ENCODE measurements at places on chromosomes 13 and 19. TPM values are rescaled to one million over a fixed set of nuclear protein-coding genes. Genes with fewer than 3 reads are reported as not detected.

ITM2B gene
- total RNA-seq: 516 TPM

DNA sequence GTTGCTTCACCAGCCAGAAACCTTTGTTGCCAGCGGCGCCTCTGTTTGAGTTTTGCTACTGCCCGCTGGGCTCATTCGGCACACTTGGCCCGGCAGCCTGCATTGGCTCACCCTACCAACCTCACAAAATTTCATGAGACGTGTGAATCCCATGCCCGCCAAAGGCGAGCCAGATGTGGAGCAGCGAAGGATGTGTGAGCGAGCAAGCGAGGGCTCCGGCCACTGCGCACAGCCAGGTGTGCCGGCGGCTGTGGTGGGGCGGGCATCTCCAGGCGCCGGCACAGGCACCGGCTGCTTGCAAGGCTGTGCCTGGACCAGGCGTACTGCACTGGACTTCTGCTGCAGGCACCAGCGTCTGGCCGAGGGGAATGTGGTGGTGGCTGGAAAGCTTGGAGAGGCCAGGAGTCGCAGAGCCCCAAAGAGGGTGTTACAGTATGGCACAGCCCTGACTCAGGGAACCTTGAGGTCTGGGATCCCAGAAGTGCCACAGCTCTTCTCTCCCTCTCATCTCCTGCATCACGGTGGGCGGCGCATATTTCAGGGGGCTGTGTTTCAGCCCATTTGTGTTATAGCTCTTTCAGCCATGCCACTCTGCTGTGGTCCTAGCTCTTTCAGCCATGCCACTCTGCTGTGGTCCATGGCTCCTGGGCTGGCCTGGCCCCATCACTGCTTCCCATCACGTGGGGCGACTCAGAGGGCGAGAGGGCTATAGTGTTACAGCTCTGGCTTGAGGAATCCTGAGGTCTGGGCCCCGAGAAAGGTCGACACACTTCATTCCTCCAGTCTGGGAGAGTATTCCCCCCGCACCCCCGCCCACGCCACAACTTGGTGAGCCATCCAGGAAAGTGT lies 592.0 kb upstream of the SLITRK5 start:
- peak; percentile 20 for DNase-seq

DNA sequence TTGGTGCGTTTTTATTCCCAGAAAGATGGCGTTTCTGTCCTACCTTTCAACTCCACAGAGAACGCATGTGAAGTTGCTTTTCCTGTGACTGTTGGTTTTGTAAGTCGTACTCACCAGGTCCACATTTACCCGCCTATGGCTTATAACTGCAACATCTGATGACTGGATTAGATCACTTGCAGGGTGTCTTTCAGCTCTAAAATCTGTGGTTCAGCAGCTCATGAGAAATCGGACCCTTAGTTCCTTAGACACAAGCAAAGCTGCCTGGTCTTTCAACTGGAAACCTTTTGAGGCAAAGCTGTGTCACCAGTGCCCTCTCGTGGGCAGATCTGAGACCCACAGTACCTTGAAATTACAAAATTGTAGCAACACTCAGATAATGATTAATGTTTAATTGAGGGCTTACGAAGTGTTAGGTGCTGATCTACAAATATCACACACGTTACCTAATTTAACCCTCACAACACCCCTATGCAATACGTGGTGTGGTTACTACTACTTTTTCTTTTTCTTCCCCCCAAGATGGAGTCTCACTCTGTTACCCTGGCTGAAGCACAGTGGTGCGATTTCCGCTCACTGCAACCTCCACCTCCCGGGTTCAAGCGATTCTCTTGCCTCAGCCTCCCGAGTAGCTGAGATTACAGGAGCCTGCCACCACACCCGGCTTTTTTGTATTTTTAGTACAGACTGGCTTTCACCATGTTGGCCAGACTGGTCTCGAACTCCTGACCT lies 65.4 kb downstream of the RUBCNL start:
- peak; percentile 62 for DNase-seq

- no peak for DNase-seq
Observed at GRCh38 chr13:48979892-48980291, 4.2 kb downstream of the FNDC3A start.

DNA sequence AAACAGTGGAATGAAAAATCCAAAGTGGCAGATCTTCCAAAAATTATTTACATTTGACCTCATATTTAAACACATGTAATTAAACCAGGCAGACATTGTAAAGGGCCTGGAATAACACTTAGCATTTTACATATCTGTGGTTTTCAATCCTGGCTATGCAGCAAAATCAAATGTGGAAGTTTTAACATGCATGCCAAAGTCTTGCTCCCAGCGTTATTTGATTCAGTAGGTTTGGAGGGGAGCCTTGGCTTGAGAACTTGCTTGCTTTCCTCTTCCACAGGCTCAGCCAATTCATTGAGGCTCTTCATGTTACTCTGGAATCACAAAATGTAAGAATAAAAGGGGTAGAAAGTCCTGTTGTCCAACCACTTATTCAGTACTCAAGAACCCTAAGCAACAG lies 42.5 kb upstream of the INTS6 start:
- no peak for DNase-seq

DNA sequence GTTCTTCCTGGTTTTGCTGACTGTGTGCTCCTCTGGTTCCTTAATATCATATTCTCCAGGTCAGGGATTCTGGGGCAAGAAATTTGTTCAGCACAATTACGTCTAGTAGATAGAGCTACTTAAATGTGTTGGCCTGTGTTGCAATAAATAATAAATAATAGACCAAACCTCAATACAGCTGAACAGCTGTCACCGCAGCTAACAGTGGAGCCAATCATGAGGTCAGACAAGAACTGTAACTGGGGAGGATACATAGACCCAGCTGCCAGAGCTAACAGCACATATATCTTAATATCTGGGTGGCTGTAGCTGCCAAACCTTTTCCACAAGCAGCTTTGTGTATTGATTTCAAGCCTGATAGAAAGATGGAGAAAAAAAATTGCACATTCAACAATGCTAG lies 1596.3 kb upstream of the PCDH20 start:
- no peak for DNase-seq

DNA sequence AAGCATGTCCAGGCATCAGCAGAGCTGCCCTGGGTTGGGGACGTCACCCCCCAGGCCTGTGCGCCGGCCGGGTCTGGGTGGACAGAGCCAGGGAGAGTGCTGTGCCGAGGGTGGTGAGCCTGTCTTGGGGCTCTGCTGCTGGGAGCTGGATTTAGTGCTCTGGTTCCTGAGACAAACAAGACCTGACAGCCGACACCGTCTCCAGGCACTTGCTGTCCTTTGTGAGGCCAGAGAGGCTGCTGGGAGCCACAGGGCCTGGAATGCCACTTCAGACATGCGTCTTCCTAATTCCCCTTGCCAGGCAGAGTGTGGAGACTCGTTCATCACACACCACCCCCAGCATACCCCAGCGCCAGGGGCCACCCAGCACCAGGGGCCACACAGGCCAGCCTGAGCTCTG lies 165.8 kb downstream of the KDM4B start:
- DNase-seq: no peak

DNA sequence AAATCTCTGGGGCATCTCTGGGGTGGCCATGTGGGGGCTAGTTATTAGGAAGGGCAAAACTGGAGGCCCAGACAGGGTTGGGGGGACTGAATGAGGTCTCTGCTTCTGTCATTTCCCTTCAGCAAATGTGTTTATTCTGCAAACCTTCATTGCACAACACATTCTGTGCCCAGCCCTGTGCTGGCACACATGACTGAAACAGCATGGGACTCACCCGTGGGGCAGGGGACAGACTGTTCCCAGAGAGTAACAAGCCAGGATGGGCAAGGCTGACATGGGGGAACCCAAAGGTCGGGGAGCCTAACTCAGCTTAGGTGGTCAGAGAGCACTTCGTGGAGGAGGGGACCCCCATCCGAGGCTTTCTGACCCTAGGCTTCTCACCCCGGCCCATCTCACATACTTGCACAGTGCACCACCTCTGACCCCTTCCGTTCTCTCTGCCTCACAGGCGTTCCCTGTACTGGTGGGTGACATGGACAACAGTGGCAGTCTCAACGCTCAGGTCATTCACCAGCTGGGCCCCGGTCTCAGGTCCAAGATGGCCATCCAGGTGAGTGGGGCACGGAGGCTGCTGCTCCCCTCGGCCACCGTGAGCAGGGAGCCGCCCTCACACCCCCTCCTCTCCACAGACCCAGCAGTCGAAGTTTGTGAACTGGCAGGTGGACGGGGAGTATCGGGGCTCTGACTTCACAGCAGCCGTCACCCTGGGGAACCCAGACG lies 2.4 kb downstream of the TOMM40 start:
- DNase-seq: no peak

DNA sequence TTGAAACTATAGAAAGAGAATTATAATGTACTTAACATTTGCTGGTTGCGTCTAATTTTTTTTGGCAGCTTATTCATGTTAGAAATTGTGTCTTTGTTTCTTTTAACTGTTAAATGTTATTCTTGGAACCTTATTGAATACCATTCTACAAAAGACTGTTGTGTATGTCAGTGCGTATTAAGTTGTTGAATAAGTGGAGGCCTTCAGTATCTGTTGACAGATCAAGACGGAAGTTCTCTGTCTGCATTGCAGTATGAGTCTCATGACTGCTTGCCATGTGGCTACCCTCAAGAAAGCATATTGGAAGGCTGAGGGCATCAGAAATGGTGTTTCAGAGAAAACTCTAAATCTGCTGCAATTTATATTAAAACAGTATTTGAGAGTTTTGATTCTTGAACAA lies 8.5 kb downstream of the UBA2 start:
- no peak for DNase-seq

RGCC gene
- 33.2 TPM for total RNA-seq

DNA sequence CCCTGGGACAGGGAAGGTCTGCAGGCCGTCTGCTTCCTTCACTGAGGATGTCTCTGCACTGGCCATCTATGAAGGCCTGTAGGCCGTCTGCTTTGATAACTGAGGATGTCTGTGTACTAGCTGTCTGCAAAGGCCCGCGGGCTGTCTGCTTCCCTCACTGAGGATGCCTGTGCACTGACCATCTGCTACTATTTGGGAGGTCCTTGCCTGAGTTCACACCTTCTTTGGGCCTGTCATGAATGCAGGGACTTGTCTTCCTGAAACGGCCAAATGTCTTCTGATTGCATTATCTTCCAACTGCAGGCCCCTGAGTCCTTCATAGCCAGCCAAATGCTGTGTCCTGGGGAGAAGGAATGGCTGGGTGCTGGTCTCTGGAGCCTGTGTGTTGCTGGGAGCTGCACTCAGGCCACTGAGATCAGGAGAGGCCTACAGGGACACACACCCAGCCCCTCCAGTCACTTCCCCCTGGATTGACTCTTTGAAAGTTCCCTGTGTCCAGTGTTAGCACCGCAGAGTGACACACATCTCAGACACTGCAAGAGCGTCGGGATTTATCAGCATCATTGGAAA lies 72.9 kb downstream of the TEX29 start:
- DNase-seq: no peak

- no peak for DNase-seq
Observed at GRCh38 chr13:83470133-83470797, 412.0 kb downstream of the SLITRK1 start.

RFPL4AL1 gene
- total RNA-seq: not detected

DNA sequence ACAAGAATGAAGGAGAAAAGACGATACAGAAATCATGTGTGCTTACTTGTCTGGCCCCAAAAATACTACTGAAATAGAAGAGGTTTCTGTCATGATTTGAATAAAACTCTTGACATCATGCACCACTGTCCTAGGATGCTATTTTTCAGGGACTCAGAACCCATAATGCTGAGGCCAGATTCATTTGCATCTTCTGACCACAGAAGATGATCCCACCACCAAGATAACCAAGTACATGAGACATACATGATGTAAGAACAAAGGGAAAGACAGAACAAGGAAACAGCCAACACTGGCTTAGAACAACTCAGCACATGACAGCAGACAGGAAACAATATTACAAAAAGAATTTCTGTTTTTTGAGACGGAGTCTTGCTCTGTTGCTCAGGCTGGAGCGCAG lies 2.5 kb downstream of the ZNF552 start:
- DNase-seq: no peak

DNA sequence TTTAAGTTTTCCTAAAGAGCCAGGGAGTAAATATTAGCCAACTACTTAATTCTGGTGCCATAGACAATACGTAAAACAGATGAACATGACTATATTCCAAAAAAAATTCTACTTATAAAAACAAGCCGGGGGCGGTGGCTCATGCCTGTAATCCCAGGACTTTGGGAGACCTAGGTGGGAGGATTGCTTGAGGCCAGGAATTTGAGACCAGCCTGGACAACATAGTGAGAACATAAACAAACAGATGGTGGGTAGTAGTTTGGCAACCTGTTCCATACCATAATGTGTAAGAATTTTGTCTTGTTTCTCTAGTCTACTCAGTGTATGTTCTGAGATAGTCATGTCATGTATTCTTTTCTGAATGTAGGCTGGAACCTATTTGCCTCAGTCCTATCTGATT lies 25.4 kb downstream of the ITM2B start:
- no peak for DNase-seq

GRCh38 chr13:53494406-53494805 lies 465.8 kb downstream of the OLFM4 start:
- no peak for DNase-seq

DNA sequence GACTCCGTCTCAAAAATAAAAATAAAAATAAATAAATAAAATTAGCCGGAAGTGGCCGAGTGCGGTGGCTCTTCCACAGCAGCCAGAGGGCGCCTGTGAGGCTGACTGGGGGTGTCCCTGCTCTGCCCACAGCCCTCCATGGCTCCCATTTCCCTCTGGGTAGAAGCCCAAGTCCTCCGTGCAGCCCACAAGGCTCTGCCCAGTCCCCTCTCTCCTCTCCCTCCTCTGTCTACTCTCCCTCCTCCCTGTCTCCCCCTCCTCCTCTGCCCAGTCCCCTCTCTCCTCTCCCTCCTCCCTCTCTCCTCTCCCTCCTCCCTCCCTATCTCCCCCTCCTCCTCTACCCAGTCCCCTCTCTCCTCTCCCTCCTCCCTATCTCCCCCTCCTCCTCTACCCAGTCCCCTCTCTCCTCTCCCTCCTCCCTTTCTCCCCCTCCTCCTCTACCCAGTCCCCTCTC lies 20.4 kb downstream of the MISP start:
- no peak for DNase-seq

- DNase-seq: peak; percentile 93
Observed at GRCh38 chr19:55301459-55302317, 17.9 kb downstream of the BRSK1 start.

GRCh38 chr13:73194310-73194709 lies 135.5 kb downstream of the KLF5 start:
- no peak for DNase-seq

GRCh38 chr13:30675717-30676116 lies 58.0 kb downstream of the USPL1 start:
- DNase-seq: no peak

- no peak for DNase-seq
Observed at GRCh38 chr13:108212886-108213285, 2.5 kb downstream of the LIG4 start.

SIGLECL1 gene
- total RNA-seq: not detected

- DNase-seq: no peak
Observed at GRCh38 chr19:21705393-21705792, 62.0 kb downstream of the ZNF100 start.

DNA sequence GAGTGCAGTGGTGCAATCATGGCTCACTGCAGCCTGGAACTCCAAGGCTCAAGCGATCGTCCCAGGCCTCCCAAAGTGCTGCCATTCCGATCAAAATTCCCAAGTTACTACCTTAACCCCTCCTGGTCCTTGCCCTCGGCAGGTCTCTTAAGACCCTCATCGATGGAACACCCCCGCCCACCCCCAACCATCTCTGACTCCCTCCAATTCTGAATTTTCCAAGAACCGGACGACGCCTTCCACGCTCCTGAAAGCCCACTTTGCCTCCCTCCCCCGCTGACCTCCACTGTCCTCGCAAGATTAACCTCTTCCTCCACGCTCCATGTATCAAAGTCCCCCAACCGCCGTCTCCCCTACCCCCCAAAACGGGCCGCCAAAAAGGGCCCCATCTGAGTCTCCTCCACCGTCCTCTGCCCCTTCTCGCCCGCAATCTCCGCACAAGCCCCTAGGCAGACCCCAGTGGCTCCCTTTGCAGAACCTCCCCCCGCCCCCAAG lies 539 bp downstream of the DAPK3 start:
- DNase-seq: no peak
